Dermis blood vessel endothelial cell (primary cell): ENCODE measurements at places on chromosomes 2 and 18.

- no peak for DNase-seq
Observed at GRCh38 chr2:239548965-239549595, 148.3 kb upstream of the HDAC4 start.

DNA sequence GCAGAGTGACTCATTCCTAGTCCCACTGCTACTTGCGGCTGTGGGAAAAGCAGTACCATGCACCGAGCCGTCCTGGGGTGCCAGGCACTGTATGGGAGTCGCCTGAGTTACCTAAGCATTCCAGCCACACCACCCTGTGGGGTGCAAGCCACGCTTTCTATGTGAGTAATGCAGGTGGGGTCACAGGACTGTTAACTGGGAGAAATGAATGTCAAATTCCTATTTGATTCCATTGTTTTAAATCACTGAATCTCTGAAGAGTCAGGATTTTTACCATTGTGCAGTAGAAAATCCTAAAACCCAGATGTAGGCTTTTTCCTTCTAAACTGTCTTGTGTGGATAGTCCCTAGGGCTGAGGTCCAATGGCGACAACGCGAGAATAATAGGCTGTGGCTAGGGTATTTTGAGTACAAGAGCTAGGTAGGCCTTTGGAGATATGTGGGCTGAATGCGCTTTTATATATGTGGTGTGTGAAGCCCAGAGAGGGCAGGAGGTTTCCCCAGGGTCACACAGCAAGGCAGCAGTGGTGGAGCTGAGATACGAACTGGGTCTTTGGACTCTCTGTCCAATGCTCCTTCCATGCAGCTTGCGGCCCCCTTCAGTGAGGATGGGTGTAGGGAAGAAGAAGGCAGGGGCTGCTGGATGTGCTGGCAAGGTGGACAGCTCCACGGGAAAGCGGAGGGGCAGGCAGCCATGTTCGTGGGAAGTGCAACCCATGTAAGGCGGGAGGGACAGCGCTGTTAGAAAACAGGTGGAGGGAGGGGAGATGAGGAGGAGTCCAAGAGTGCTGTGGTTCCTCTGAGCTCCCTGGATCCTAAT is 83.2 kb downstream of the DDX1 start:
- no peak for DNase-seq

DNA sequence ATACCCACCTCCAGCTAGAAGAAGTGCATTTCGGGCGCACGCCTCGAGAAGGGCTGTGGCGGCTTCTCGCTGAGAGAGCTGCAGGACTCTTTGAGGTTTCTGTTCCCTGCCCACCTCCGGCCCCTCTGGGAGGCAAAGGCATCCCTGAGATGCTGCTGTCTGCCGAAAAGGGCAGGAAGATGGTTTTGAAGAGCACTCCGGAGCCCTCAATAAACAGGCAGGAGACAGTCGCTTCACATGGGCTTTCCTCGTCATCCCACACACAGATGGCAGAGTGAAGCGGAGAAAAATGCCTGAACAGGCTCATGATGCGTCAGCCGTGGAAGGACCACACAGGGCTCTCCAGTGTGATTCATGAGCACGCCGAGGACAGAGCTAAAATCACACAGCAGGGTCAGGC is 25.4 kb upstream of the GLI2 start:
- no peak for DNase-seq

- DNase-seq = no peak
Observed at GRCh38 chr2:9696731-9697130, 65.9 kb upstream of the YWHAQ start.

DNA sequence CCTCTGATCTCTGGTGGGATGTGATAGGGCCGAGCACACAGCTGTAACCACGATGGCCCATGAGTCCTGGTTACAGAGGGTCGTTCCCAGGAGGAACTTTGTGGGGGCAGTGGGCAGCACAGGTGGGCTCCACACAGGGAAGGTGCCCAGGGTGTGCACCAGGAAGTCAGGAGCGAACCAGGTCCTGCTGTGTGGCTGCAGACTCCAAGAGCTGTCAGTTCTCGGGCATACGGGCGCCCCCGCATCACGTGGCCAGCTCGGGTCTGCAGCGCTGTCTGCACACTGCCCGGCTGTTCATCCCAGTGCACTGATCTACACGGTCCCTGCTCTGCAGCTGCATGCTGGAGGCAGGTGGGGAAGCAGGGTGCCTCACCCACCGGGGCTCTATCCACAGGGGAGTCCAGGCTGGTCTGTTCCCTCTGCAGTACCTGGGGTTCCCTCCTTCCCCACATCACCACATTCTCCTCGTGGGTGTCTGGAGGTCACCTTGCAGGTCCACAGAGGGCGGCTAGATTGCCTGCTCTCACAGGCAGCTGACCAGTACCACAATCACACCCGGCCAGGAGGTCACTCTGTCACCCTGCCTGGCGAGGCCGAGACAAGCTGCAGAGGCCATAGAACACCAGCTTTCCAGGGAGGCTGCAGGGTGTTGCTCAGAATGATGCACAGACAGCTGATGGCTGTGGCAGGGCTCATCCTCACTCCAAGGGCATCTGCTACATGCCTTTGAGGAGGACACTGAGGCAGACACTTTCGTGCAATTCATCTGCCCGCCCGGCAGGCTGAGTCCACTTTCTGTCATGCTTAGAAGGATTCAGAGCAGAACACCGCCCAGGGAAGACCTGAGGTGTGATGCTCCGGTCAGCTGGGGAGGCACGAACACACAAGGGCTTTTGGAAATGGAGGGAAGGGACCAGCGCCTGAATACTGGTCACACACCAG is 202.7 kb downstream of the EIPR1 start:
- DNase-seq = no peak

DNA sequence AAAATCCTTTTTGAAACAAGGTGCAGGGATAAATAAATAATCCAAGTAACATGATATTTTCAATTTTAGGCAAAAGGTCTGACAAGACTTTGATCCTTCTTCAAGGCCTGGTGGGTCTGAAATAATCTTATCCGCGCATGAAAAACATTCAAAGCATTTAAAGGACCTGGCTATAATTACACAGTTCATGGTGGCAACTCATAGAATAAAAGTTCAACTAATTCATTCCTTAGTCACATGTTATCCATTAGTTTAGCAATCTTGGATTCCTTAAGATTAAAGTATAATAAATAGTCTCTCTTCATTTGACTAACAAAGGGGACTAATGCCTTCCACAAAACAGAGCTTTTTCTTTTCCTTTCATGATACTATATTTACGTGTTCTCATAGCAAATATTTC is 21.0 kb upstream of the SLC38A11 start:
- DNase-seq = no peak

DNA sequence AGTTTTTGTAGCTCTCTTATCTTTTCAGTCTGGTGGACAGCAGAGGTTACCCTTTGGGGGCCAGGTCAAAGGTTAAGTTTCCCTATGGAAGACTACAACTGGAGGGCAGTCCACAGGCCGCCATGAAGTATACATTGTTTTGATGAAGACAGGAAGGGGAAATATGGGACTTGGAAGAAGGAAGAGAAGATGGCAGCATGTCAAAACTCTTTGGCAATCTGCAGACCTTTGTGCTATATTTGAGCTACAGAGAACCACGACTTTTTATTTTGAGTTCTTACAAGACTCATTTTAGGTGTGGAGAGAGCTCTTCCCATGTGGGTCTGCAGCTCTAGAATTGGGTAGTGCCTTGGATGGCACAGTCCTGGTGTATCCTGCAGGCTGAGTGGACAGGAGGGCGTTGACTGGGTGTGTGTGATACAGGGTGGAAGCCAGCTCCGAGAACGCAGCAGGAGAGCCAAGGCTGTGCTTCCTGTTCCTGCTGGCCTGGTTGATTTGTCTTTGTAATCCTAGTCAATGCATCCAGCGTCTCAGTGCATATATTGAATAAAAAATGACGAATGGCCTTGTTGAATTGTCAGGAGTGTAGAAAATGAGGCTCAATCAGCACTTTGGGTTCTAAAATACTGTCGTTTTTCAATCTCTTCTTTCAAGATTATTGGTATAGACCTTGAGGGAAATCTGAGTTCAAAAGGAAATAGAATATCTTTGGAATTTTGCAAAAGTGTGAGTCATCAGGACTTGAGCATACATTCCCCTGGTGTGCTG is 11.5 kb downstream of the ITGA6 start:
- DNase-seq = peak; percentile 69

- DNase-seq = no peak
Observed at GRCh38 chr2:12389344-12390045, 327.2 kb upstream of the TRIB2 start.

DNA sequence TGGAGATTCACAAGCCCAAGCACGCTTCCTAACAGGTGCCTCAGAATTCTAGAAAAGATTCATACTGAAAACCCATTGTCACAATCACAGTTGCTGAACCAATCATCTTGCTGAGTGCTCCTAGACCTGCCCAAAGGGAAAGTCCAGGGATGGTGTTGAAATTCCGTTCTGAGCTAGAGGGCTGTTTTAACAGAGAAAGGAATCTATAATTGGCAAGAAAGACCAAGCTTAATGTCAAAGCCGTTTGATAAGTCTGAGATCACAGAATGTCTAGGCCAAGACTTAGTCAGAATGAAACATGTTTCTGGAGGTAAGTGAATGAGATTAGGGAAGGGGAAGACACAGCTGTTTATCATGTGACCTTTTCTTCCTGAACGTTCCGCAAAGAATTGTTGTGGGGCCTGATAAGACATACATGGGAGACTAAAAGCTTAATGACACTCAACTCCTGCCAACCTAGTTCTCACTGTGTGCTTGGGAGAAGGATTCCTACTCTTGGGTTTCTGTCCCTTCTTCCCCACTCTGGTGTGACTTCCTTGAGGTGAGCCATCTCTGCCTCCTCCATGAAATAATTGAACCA is 27.5 kb downstream of the PMAIP1 start:
- peak; percentile 65 for DNase-seq

DNA sequence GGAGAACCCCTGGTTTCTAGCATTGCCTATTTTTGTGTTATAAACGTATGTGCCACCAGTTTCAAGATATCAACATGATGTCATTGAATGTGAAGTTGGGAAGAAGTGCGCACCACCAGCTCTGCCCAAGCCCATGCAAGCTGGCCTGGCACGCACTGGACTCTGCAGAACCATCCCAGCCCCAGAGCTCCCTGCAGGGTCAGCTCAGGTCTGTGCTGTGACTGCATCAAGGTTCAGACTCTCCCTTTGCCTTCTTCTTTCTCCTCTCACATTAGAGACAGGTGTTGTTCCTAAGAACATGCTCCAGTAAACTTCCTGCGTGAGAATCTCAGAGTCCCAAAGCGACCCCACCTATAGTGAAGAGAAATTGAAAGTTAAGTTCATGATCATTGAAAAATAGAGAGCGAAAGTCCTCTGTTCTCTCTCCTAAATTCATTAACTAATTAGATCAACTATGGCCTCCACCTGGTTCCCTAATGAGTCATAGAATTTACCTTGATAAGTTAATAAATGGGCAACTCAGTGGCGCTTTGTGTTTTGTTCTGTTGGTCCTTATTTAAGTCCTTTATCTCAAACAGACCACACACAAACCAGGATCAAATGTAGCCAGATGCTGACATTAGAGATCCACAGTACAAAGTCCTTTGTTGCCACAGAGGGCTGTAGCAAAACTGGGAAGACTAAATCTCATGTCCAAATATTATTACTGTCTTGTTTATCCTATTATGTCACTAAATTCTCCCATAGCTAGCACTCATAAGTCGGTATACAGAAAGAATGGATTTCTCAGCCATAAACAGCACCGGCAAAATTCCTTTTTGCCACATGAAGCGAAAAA is 432.3 kb downstream of the STK39 start:
- no peak for DNase-seq

- no peak for DNase-seq
Observed at GRCh38 chr2:40317046-40317445, 134.8 kb downstream of the SLC8A1 start.

DNA sequence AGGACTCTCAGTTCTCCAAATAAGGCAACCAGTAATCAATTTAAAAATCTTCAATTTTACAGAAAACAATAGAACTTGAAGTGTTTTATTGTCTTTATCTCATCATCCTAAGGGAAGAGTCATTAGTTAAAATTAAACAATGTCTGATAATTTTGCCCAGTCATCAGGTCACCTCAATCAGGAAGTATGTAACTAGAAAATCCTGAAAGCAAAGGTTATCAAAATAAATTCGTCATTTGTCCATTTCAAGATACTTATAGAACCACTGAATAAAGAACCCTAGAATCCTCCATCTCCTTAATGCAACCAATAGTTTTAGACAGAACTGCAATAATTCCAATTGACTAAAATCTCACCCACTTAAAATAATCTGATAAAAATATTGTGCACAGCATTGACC is 115.2 kb downstream of the NCKAP5 start:
- DNase-seq = peak; percentile 3

- DNase-seq = no peak
Observed at GRCh38 chr18:74261053-74261713, 30.6 kb downstream of the CYB5A start.

GRCh38 chr18:24601585-24601984 is 141.1 kb downstream of the HRH4 start:
- DNase-seq = no peak

DNA sequence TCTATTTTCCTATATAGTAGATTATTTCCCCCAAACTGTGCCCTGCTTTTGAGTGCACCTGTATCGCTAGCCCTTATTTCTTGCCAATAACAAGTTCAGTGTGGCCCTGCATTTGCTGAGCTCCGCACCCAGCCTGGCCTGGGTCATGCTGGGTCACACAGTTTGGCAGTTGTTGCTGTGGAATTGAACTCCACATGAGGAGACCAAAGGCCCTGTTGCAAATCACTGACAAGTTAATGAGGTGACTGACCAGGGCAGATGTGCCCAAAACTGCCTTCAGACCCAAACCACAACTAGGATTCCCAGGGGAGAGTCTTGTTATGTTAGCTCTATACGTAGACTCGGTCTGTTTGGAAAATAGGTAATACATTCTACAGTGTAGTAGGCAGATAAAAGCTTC is 31.0 kb downstream of the COL4A4 start:
- no peak for DNase-seq

GRCh38 chr2:21836719-21837118 is 713.0 kb downstream of the TDRD15 start:
- DNase-seq = no peak

DNA sequence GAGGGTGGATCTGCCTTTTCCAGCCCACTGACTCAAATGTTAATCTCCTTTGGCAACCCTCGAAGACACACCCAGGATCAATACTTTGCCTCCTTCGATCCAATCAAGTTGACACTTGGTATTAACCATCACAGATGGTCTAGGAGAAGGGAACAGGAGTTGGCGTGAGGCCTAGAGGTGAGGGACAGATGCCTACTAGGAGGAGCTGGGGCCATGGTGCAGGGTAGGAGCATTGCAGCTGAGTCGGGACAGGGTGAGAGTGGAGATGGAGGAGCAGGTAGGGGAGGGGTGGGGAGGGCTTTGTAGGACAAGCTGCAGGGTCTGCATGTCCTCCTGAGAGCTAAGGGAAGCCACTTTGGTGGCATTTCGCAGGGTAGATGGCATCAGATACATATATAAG is 140.0 kb downstream of the VAPA start:
- DNase-seq = no peak
